Stimulated activated CD8-positive, alpha-beta memory T cell treated with anti-CD3 and anti-CD28 coated beads, Interleukin-7, amount 100 ng/mL, for 1 hour (primary cell): ENCODE measurements at places on chromosomes 1 and 21.
A peak's percentile ranks its signal among the peaks of the same experiment; 100 is the strongest.

GRCh38 chr1:42979036-42979430, 20.4 kb upstream of the SLC2A1 start:
- no peak for DNase-seq

GRCh38 chr1:234697015-234697414, 87.0 kb upstream of the IRF2BP2 start:
- DNase-seq: no peak

GRCh38 chr1:213244664-213245091, 193.6 kb downstream of the RPS6KC1 start:
- no peak for DNase-seq

DNA sequence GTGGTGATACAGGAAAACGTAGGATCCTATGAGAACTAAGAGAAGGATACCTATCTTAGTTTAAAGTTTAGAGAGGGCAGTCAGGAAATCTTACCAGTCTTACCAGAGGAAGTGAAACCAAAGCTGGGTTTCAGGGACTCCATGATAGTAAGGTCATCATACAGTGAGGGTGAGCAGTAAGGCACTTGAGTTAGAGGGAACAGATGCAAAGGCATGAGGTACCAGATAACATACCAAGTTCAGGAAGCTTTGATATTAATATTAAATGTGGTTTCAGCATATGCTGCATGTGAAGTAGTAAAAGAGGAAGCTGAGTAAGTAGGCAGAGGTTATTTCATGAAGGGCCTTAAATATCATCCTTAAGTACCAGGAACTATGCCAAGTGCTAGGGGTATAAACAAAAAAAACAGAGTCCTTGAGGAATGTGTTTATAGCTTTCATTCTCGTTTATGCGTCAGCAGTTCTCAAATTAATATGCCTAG, 16.9 kb downstream of the ATG4C start:
- DNase-seq: no peak

GRCh38 chr1:71414179-71414578, 333.3 kb upstream of the ZRANB2 start:
- DNase-seq: no peak

DNA sequence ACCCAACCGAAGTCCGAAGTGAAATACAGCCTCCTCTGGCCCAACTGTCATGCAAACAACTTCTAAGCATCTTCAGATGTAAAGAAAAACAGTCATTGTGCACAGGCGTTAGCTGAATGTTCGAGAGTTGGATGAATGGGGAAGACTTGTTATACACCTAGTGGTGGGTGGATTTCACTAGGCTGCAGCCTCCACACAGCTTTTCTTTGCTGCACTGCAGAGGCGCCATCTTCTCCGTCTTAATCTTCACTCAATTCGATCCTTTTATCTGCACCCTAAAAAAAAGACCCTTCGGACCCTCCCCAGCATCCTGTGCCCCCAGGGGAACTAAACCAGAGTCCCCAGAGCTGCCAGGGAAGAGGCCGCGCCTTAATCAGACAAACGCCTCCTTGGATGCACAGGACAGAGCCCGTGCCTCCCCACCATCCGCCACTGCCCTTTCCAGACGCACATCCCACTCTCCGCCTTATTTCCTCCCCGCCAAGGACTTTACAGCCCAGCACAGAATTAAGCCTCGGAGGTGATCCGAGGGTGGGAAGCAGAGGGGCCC, 1.4 kb downstream of the APP start:
- DNase-seq: no peak

GRCh38 chr1:19765623-19766022, 34.1 kb downstream of the TMCO4 start:
- no peak for DNase-seq

GRCh38 chr1:160282807-160283206, 2.1 kb downstream of the PEX19 start:
- DNase-seq: no peak

DNA sequence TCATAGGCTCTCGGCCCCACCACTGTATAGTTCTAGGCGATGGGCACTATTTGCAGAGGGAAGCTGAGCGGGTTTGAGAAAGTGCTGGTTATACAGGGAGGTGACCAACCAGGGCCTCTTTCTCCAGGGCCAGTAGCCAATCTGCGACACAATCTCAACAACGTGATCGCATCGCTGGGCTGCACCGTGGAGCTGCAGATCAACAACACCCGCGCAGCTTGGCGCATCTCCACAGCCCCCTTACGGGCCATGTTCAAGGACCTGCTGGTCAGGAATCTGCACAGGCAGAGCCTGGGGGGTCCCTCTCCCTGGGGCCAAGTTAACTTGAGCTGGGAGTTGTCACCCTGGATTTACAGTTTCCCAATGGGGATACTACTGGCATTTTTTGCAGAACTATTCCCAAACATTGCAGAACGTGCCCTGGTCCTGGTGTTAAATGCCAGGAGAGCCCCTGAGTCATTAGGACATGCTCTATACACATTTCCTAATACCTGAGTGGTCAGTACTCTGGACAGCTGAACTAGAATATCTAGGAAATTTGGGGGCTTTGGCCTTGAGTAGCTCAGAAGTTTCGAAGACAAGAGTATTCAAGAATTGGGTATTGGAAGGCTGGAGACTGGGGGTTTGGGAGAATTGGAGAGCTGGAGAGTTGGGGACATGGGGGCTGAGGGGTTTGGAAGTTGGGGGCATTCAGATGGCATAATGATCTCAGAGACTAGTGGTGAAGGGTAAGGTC, 6.9 kb downstream of the DCST1 start:
- no peak for DNase-seq

- DNase-seq: no peak
These were observed 270.7 kb downstream of the KAZN start for GRCh38 chr1:14869187-14869586.

GRCh38 chr1:26724926-26725325, 29.1 kb downstream of the ARID1A start:
- DNase-seq: no peak

- no peak for DNase-seq
These were observed 23.7 kb downstream of the KCNJ15 start for GRCh38 chr21:38280454-38280853.

- DNase-seq: no peak
These were observed 137.9 kb upstream of the UBE2U start for GRCh38 chr1:64065571-64065970.

GRCh38 chr1:6517435-6517851, 26.0 kb upstream of the PLEKHG5 start:
- DNase-seq: no peak

DNA sequence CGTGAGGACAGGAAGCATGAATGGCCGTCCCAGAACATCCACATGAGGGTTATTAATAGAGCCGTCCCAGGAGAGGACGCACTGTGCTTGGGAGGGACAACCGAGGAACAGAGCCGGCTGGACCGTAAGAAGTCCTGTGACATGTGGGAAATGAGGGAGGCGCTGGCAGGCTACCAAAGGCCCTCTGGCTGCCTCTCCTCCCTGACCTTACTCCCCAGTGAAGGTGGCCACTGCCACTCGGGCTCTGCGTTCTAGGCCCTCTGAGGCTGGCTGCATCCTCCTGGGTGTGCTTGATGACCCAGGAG, 15.5 kb upstream of the NPPB start:
- DNase-seq: no peak

DNA sequence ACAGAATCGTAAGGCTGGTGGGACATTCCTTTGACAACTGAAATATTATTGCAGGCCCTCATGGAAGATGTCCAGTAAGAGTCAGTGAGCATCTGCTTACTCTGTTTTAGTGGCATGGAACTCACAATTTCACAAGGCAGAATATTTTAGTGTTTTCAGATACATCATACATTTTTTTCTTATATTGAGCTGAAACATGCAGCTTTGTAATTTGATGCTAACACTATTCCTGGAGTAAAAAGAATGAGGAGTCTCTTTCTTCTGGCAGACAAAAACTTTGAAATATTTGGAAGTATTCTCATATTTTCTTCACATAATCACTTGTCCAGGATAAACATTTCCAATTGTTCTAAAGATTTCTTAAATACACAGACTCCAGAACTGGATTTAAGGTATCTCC, 17.7 kb downstream of the CLDN17 start:
- DNase-seq: no peak

- DNase-seq: no peak
These were observed 72.8 kb upstream of the CD55 start for GRCh38 chr1:207248544-207249198.

- DNase-seq: no peak
These were observed 24.8 kb downstream of the TNFRSF8 start for GRCh38 chr1:12087797-12088314.

DNA sequence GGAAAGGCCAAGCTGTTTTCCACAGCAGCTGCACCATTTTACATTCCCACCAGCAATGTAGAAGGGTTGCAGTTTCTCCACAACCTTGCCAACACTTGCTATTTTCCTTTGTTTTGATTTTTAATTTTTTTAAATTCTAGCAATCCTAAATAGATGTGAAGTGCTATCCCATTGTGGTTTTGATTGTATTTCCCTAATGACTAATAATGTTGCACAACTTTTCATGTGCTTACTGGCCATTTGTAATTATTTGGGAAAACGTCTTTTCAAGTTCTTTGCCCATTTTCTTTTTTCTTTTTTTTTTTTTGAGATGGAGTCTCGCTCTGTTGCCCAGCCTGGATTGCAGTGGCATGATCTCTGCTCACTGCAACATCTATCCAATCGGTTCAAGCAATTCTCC, 53.9 kb downstream of the VCAM1 start:
- no peak for DNase-seq

GRCh38 chr1:119808972-119809550, 2.2 kb downstream of the REG4 start:
- peak; percentile 34 for DNase-seq

DNA sequence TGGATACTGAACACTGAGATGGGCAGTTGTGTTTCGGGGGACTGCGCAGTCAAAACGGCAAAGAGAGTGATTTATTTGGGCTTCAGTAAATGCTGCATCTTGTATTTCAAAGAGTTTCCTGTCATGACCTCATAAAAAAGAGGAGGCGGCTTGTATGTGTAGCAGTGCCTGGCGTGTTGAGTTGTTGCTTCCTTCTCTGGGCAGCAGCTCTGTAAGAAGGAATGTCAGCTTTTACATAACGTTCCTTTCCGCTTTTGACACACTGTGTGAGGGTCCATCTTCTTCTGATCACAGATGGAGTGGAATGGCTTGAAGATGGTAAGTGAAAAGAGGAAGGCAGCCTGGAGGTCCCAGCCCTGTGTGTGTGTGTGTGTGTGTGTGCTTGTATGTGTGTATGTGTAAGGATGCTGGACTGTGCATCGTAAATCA, 941 bp downstream of the ELAVL4 start:
- no peak for DNase-seq

GRCh38 chr1:216670118-216670883, 52.9 kb downstream of the ESRRG start:
- no peak for DNase-seq

GRCh38 chr1:201419746-201420607, 1.6 kb downstream of the TNNI1 start:
- DNase-seq: no peak

DNA sequence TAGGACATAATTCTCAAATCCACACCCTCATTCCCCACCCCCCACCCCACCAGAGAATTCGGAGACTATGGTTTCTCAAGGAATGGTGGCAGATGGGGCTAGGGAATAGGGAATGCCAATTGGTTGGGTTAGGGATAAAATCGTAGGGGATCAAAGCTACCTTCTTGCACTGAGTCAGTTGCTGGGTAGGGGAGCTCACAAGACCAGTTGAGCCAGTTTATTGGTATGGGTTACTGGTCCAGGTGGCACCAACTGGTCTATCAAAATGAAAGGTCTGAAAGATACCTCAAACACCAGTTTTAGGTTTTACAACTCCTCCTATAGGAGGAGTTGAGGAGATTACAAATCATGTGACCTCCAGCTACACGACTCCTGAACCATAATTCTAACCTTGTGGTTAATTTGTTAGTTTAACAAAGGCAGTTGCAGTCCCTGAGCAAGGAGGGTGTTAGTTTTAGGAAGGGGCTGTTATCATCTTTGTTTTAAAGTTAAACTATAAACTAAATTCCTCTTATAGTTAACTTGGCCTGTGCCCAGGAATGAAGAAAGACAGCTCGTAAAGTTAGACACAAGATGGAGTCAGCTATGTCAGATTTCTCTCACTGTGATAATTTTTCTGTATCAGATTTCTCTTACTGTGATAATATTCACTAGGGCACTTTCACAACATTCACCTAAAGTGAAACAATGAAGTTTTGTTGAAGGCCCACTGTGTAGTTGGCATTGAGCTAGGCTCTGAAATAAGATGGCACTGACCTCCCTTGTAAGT, 2.5 kb downstream of the SHISAL2A start:
- DNase-seq: no peak

DNA sequence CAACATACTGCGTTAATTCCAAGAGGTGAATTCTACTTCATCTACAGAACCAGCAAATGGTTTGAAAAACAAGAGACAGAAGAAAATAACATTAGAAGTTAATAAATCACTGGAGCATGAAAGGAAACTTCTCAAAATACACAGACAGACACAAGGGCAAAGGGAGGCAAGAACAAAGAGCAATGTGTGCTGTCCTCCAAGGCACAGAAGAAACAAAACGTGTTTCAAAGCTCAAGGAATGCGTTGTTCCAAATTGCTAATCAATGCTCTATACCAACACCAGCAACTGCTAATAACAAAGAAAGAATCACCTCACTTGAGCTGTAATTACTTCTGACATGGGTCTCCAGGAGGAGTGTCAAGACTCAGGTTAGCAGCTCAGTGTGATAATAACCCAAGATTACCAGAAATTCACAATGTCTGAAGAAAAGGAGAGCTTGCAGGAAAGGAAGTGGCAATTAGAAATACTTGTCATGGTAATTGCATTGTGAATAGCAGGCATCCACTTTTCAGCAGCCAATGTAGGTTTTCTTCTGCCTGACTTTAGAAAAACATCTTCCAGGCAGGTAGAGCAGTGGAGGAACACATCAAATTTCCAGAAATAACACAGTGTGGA, 175.4 kb downstream of the SEC16B start:
- DNase-seq: no peak

DNA sequence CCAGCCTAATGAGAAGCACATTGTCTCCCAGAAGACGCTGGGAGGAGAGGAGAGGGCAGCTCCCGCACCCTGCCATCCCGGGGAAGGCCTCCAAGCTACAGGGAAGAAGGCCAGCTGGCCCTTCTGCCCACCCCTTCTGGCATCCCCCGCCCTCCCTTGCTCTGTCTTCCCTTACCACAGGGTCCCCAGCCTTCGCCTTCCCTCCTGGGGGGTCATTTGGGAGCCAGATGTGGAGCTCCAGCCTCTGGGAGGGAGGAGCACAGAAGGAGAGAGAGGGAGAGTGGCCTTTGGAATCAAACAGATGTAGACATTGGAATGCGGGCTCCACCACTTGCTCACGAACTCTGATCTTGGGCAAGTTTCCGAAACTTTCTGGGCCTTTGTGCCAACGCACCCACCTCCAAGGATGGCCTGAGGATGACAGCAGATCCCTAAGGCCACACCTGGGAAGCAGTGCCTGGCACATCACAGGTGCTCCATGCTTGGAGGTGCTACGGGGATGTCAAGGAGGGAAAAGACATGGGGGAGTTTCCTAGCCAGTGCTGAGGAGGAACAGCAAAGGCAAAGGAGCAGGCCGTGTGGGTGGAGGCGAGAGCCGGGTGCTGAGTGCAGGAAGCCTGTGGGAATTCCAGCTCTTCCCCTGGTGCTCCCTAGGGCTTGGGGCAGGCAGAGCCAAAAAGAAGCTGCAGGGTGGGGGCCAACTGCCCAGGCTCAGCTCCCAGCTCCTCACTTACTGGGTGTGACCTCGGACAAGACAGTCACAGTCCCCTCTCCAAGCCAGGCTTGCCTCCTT, 23.1 kb upstream of the RSPO1 start:
- DNase-seq: no peak

GRCh38 chr1:161235957-161236775, 1.8 kb downstream of the NR1I3 start:
- DNase-seq: no peak

- no peak for DNase-seq
These were observed 31.3 kb downstream of the SDCCAG8 start for GRCh38 chr1:243287123-243287460.
